ENCODE measurements at places on chromosomes 1 and 21. TPM values are rescaled to one million over a fixed set of nuclear protein-coding genes. Genes with fewer than 3 reads are reported as not detected.

DNA sequence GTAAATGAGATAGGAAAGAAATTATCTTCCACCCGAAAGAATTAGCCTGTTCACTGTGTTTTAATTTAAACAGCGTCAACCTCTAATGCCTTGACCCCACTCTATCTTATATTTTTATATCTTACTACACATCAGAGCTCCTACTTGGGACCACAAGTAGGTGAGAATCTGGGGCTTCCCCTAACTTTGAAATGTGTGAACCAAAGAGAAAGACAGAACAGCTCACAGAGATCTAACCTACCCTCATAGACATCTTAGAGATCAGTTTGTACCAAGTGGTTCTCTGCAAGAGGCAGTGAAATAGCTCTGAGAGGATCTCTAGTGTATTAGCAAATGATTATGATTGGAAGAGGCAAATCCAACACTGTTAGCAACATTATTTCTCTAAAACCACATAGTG lies 31.0 kb upstream of the IFI16 start:
- no peaks in the 10 kb centered on the region for H3K27me3 ChIP-seq
- no peaks in the 10 kb centered on the region for H3K4me1 ChIP-seq

DNA sequence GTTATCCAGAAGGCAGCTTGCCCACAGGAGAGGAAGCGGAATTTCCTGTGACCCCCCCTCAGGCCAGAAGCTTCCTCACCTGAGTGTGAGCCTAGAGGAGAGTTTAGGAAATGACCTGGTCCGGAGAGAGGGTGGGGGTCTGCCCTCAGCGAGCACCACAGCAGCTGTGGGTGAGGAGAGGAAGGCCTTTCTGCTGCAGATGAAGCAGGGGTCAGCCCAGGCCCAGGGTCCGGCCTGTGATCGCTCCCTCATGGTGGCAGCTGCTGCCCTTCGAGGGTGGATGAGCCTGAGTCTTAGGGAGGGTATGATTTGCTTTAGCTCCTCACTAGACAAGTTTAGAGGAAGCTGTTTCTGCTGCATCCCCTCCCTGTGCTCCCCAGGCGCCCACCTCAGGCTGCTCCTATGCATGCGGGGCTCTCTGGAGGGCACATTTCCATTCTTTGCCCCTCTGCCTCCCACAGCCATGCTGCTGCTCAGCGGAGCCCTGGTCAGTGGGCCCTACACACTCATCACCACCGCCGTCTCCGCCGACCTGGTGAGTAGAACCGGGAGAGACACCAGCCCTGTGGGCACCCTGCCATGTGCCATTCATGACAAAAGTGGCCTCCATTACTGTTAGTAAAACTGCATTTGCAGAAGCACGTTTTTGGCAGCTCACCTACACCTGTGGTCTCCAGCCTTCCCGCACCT lies 53.0 kb downstream of the SLC37A1 start:
- no peaks in the 10 kb centered on the region for H3K4me1 ChIP-seq
- H3K27me3 ChIP-seq, result no peaks in the 10 kb centered on the region
- no peak for DNase-seq
- no peak overlapping the region for H3K4me3 ChIP-seq
- H3K36me3 ChIP-seq, result peaks cover 54% of the 10 kb centered on the region

DNA sequence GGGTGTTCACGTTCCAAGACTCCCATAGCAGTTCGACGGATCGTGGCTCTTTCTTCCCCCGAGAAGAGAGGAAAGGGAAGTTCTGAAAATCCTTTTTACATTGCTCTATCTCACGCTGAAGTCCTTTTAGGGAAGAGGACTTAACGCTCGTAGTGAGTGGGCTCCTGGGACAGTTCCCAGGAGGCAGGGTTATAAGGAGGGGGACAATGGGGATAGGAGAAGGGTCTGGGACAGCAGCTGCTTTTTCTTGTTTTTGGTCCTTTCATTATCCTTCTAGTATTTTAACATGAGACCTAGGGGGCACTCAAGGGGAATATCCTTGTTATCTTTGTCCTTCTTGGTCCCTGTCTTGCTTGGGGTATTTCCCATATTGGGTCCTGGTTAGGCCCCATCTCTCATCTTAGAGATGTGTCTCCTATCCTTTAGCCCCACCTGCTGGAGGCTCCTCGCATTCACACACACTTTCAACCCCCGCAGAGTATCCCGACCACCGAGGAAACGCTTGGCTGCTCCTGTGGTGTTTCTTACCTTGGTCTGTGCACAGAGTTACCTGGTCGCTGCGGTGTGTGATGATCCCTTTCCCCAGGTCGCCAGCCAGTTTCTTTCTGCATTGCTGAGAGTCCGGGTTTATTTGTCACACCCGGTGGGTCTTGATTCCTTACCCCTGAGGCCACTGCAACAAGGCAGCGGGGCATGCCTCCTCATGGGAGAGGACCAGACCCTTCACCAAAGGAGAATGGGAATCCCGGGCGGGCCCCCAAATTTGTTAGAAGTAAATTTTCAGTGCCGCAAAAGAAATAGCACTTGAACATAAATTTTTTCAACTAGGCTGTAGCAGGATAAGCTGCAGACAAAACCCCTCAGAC lies 29.7 kb downstream of the SCCPDH start:
- DNase-seq, result peak; percentile 88
- no peaks in the 10 kb centered on the region for H3K36me3 ChIP-seq
- H3K27me3 ChIP-seq, result no peaks in the 10 kb centered on the region
- H3K4me3 ChIP-seq, result no peak overlapping the region
- H3K4me1 ChIP-seq, result no peaks in the 10 kb centered on the region

- no peak overlapping the region for H3K4me3 ChIP-seq
- H3K27ac ChIP-seq, result no peak overlapping the region
- H3K4me1 ChIP-seq, result no peaks in the 10 kb centered on the region
- no peaks in the 10 kb centered on the region for H3K36me3 ChIP-seq
- no peak for DNase-seq
Observed at GRCh38 chr1:65734979-65735378, 57.7 kb upstream of the PDE4B start.

The GCSAML gene
- total RNA-seq, result not detected
